ENCODE measurements at places on chromosomes 5 and 9.

- DNase-seq, result no peak
Observed at GRCh38 chr9:122008559-122008958, 84.5 kb downstream of the TTLL11 start.

GRCh38 chr9:70006306-70006705 lies 37.3 kb upstream of the MAMDC2 start:
- no peak for DNase-seq

GRCh38 chr5:151205411-151205810 lies 18.5 kb downstream of the CCDC69 start:
- DNase-seq, result no peak

GRCh38 chr9:129803676-129804060 lies 684 bp downstream of the TOR1B start:
- no peak for DNase-seq

DNA sequence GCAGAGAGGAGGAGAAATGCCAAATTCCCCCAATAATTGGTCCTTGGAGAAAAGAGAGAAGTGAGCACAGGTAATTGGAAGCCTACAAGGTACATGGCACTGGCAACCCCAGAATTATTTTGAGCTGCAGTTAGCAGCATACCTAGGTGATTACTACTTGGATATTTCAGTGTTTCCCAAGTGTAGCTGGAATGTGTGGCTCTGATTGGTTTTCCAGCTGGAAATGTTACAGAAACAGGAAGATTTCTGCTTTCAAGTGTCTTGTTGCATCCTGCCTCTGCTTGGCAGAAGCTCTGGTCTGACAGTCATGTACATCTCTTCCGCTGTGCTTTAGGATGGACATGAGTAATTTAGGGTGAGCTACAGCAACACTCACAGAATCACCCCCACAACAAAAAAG lies 262.1 kb downstream of the ENC1 start:
- no peak for DNase-seq

DNA sequence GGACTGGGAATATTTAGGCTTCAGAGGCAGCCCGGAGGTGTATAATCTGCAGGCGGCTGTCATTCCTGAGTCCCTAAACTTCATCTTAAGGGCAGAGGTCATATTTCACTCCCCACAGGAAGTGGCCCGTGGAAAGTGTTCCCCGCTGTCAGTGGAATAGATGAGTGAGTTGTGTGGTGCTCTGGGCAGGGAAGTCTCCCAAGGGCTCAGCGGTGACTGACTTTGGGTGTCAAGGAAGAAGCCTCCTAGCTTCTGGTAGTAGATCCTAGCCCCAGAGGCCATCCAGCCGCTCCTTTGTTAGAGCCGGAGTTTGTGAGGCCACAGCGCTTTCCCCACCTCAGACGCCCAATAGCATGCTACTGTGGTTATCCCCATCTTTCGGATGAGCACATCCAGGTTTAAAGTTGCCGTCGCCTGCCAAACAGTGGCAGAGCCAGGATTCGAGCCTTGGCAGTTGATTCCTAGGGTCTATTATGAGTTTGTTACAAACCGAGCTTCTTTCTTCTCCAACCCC lies 38.9 kb upstream of the TIFAB start:
- DNase-seq, result no peak

DNA sequence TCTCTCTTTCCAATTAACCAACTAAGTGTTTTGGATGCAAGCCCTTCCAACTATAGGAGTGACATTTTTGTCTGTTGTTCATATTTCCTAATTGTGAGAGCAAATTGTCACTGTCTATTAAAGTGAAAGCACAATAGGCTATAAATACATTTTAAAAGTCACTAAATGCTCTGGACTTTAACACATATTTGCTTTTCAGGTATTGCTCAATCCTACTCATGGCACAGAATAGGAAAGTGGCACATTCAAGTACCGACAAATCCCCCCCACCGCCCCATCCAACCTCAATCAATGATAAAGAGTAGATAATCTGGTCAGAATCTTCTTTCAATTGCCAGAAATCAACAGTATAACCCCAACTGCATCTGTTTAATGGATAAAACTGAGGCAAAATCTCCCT lies 419.8 kb downstream of the PLK2 start:
- DNase-seq, result no peak

DNA sequence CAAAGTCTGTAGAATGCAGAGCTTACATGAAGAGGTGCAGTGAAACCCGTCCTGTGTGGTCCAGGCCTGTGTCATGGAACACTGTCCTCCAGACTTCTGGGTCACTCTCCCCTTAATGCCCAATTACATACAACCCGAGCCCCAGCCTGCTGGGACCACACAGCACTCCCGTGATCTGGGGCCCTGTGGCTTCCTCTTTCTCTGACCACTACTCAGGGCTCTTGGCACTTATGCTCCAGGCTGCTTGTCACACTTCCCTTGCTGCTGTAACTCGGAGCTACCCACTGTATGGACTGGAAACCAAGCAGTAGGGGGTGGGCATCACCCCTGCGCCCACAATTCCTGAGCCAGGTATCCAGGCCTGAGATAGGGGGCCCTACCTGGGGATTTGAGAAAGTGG lies 10.3 kb upstream of the IL3 start:
- DNase-seq, result peak; percentile 58

GRCh38 chr9:136799854-136800657 lies 3.9 kb downstream of the CCDC183 start:
- no peak for DNase-seq

DNA sequence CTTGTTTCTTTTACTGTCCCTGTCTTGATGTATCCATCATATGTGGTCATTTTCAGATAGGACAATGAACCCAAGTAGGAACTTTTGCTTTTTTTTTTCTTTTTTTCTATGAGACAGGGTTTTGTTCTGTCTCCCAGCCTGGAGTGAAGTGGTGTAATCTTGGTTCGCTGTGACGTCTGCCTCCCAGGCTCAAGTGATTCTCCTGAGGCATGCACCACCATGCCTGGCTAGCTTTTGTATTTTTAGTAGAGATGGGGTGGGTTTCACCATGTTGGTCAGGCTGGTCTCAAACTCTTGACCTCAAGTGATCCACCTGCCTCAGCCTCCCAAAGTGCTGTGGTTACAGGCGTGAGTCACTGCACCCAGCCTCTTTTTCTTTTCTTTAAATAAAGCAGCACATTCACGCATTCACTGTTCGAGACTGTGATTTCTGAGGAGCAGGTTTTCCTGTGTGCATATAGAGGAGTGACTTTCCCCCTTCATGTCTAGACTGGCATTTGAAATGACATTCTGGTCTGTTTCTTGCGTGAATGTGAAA lies 448.5 kb downstream of the KDM4C start:
- no peak for DNase-seq

Data from tibial artery (tissue), 4 donors.